ENCODE measurements at places on chromosomes 5 and 9.

DNA sequence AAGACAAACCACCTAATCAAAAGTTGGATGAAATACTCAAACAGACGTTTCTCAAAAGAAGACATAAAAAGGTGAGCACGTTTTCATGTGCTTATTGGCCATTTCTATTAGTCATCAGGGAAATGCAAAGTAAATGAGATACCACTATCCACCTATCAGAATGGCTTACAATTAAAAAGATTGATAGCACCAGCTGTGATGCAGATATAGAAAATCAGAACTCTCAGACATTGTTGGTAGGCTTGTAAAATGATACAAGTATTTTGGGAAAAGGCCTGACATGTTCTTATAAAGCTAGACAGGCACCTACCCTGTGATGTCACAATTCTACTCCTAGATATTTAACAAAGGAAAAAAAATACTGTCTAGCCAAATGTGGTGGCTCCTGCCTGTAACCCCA lies 44.0 kb upstream of the SLC30A5 start:
- DNase-seq = no peak

- no peak for DNase-seq
Measured at GRCh38 chr5:144017119-144017518, 153.3 kb downstream of the YIPF5 start.

- no peak for DNase-seq
Measured at GRCh38 chr9:3498691-3499090, 27.1 kb downstream of the RFX3 start.

DNA sequence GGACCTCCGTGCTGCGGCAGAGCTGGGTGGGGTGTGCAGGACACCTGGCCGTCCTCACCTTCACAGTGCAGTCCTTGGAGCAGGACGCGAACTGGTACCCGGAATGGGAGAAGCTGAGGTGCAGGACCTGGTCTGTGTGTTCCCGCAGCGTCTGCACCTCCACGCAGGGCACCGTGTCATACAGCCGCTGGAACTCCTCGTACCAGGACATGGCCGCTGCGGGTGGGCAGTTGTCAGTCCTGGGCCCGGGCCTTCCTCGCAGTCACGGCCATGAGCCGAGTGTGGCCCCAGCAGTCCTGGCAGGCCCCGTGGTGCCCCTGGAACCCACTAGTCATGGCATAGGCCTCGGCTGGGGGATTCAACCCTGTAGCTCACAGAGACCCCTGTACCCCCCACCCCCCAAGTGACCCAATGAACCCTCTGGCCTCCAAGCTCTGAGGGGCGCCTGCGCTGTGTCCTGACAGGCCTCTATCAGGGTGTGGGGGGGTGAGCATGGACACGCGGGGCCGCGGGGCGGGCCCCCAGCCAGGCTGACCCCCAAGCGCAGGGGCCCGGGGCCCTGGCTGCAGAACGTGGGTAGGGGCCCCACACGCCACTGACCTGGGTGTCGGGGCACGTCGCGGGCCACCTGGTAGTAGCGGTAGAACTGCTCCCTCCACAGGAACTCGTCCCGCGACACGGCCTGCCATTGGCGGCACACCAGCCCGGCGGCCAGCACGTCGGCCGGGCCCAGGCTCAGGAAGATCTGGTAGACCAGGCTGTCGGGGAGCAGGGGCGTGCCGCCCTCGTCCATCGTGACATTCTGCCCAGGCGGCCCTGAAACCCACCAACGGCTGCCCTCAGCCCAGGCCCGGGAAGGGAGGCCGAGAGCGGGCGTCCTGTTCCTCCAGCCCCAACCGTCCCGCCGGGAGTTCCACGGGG lies 987 bp downstream of the FBXW5 start:
- no peak for DNase-seq

DNA sequence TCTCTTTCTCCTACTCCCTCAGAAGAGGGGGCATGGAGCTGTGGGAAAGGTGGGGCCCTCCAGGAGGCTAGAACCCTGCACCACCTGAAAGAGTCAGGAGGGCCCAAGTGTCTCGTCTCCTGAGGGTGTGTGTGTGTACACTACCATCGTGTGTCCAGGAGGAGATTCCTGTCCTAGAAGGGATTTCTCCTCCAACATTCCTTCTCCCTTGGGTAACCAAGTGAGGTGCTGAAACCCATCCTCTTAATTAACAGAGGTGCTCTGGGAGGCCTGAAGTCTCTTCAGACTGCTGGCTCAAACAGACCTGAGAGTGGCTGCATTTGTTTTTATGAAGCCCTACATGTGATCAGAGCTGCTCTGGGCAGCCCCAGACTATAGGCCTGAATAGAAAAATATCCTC lies 61.1 kb upstream of the FAM169A start:
- no peak for DNase-seq

DNA sequence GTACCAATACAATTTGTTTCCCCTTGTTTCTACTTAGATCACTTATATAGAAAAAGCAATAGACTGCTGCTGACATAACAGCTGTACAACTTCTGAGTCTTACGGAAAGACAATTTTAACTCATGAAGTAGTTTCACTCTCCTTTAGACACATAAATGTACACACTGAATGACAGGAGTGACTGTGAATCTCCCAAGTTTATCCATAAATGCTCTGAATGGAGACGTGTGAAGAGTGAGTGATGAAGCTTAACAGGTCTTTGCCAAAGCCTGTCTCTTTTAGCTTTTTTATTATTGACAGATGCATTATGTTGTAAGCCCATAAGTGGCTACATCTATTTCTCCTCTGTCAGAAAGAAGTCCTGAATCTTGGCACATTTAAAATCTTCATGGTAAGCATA lies 265.9 kb downstream of the TRIM36 start:
- no peak for DNase-seq

- no peak for DNase-seq
Measured at GRCh38 chr5:111748304-111748763, 8.7 kb downstream of the NREP start.

DNA sequence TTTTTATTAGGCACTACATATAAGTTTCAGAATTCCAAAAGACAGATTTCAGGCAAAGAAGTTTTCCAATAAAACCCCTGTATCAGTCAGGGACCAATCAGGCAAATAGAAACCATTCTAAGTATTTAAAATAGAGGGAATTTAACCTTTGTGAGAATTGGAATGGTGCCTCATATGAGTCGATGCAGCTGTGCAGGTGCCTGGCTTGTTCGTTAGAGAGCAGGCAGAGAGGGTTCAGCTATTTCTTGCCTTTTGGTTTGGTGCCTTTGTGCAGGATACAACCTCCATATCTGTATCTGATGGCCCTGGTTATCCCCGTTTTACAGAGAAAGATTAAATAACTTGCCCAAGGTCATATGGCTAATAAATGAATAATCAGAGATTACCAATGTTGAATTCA lies 6.0 kb upstream of the DDX4 start:
- no peak for DNase-seq

DNA sequence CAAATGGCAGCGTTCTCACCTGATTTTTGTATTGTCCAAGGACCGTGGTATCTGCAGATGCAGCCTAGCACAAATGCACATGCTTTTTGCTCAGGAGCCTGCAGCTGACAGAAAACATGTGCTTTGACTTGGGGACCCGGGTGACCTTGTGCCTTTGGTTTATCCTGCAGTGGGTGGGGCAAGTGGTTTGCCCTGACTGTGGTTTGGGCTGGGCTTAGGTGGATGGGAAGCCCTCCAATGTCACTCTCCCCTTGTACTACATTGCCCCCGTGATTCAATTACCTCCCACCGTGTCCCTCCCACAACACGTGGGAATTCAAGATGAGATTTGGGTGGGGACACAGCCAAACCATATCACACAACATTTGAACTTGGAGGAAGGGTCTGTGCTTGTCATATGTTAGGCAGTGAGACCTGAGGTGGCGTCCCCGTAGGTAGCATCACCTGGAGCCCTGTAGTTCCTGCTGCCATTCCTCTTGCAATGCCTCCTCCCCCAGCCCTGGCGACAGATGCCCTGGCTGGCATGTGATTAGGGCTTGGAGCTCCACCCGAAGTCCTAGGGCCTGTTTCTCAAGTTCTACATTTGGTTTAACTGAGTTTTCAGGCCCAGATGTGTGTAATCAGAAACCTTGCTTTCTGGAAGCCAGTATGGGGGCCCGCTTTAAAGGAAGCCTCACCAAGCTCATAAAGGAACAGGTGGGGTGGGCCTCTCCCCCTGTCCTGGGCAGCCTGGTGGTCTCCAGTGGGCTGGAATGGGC lies 2.1 kb downstream of the ANKRD33B start:
- no peak for DNase-seq

DNA sequence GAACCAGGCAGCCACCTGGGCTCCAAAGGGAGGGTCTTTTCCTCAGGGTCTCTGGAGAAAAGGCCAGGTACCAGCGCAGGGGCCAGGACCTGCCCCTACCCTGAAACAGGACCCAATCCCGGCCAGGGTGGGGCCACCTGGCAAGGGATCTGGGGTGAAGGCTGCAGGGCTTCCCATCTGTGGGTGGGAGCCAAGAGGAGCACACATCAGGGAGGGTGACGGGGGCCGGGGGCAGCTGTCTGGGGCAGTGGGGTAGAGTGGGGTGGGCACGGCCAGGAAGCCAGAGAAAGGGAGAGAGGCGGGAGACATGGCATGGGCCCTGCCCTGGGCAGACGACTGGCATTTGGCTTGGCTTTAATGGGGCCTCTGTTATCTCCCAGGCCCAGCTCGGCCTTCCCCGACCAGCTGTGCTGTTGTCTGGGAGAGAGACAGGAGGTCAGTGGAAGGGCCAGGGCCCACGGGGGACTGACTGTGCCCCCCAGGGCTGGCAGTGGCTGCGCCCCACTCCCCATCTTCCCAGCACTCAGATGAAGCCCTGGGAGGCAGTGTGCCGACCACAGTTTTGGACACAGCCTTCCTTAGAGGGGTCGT lies 57.2 kb upstream of the RNF130 start:
- no peak for DNase-seq

GRCh38 chr5:54136516-54137440 lies 173.6 kb downstream of the ARL15 start:
- DNase-seq = no peak

DNA sequence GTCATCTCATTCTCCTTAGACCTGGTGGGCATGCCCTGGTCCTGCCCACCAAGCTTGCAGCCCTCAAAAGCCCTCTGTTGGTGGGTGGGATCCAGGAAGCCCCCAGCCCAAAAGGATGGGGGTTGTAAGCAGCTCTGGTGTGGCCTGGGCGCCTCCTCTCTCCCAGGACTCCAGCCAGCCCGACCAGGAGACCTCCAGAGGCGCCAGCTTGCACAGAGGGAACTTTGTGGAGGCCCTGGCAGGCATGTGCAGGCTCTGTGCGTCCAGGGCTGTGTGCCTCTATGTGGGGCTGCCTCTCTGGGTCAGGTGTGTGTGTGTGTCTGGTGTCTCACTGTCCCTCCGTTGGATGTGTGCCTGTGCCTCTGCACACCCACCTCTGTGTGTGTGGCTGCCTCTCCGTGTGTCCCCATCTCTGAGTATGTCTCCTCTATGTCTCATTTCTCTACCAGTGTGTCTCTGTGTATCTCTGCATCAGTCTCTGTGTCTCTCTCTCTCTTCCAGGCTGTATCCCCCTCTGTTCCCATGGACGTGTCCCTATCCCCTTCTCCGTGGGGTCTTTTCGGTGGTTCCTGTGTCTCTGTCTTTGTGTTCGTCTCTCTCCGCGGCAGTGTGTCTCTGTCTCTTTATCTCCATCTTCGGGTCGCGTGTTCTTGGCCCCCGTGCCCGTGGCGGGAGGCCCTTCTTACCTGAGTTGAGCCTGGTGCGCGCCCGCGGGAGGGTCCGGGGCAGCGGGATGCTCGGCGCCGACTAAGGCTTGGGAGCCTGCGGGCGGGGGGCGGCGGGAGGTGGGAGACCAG lies 501 bp downstream of the ENHO start:
- no peak for DNase-seq

GRCh38 chr5:178423901-178424809 lies 166.0 kb downstream of the COL23A1 start:
- no peak for DNase-seq

GRCh38 chr9:15469406-15469805 lies 41.4 kb downstream of the PSIP1 start:
- DNase-seq = no peak

GRCh38 chr5:164868761-164869160 lies 1363.3 kb downstream of the MAT2B start:
- DNase-seq = no peak

DNA sequence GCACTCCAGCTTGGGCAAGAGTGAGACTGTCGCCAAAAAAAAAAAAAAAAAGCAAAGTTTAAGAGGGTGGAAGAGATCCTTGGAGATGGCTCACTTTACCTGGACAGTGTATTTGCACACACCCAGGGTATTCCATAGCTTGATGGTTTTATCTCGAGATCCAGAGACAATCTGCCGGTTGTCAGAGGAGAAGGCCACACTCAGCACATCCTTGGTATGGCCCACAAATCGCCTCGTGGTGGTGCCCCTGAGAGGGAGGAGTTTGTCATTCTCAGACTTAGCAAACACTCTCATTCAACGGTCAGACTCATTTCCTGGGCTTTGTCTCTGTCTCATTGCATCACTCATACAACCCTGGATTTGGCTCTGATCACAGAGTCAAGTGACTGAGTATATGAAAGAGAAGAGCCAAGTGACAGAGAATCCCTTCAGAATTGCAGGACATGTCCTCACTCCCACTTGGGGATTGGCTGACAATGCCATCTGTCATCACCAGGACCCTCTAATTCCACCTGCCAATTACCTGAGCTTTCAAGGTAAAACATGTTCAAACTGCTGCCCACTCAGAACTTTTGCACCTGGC lies 2.2 kb downstream of the RACK1 start:
- DNase-seq = no peak

DNA sequence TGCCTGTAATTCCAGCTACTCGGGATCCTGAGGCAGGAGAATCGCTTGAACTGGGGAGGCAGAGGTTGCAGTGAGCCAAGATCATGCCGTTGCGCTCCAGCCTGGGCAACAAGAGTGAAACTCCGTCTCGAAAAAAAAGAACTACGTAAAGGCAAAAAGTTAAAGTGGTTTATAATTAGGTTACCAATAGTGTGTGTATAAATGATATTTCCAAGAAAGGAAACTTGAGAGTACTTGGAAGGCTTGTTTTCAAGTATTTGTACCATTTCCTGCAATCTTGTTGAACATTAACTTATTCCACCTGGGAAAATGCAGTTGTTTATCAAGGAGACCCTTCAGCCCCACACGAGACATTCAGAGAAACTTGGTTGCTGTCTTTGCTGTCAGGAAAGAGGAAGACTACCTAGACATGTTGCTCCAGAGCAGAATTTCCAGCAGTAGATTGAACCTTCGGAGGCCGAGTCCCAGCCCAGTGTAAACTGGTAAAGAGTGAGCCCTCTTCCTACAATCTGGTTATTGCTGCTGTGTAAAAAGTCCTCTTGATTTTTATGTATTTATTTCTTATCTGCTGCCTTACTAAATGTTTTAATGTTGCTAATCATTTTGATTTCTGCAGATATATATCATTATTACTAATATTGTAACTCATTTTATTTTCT lies 30.1 kb downstream of the STXBP1 start:
- no peak for DNase-seq

DNA sequence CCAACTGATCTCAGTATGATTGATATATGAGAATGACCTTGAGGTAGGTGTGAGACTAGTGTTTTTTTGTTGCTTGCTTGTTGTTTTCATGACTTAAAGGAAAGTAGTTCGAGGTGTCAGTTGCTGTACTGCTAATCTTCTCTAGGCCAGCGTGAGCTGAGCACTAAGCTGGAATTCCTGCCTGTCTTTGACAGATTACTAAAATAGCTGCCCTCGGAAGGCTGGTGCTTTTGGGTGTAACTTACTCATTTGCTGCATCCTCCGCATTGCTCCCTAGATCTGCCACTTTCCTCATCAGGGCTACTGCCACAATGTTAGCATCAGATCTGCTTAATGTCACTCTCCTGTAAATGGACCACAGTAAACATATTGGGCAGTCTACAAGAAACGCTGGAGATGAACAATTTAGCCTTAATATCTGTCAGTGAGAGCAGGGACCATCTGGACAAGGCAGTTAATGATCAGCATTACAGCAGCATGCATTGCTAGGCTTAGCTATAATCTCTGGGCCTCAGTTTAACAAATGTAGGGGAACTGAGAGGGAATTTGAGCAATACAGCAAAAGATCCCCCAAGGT lies 106.6 kb upstream of the CDH6 start:
- no peak for DNase-seq

Measured in stimulated activated CD4-positive, alpha-beta T cell treated with anti-CD3 and anti-CD28 coated beads, Interleukin-15, amount 100 ng/mL, for 1 hour (primary cell).